ENCODE measurements at places on chromosomes 7 and 10.

- DNase-seq: no peak
These were observed 156.9 kb upstream of the C7orf33 start for GRCh38 chr7:148433521-148434180.

- DNase-seq: no peak
These were observed 31.3 kb downstream of the DNAJC9 start for GRCh38 chr10:73215749-73216148.

DNA sequence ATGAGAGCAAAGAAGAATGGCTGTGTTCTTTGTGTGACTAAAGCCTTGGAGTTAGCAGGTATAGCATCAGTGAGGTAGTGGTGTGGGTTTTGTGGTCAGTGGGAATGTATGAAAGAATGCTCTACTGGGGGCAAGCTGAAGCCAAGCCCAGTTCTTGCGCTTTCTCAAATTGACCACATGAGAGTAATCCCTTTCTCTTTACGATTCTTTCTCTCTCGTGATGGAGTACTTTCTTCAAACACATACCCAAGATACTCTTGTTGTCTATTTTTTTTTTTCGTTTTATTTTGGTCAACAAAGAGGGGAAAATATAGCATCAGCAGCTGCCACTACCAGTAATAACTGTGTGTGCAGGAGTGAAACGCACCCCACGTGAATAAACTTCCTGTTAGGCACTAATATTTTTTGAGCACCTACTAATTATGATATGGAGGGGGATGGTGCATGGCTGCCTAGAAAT lies 8.4 kb upstream of the PANK1 start:
- no peak for DNase-seq

GRCh38 chr7:151244196-151244840 lies 4.2 kb downstream of the SMARCD3 start:
- no peak for DNase-seq

- DNase-seq: no peak
These were observed 11.0 kb downstream of the RHBDD2 start for GRCh38 chr7:75889826-75890225.

GRCh38 chr7:25900877-25901276 lies 251.1 kb upstream of the NFE2L3 start:
- no peak for DNase-seq

DNA sequence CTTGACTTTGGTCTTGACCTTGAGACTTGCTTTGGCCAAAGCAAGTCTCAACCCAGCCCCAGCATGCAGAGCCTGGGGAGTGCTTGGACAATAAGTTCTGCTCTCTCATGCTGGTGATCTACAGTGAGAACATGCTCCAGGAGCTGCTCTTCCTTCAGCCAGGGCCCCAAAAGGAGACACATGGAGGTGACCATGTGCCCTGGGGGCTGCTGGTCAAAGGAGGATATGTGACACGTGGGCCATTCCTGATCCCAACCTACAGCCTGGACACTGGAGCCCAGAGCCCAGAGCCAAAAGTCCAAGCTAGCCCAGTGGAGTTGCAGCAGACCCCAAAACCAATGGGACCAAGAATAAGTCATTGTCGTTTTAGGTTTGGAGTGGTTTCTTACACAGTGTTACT lies 78.2 kb upstream of the CHST15 start:
- no peak for DNase-seq

DNA sequence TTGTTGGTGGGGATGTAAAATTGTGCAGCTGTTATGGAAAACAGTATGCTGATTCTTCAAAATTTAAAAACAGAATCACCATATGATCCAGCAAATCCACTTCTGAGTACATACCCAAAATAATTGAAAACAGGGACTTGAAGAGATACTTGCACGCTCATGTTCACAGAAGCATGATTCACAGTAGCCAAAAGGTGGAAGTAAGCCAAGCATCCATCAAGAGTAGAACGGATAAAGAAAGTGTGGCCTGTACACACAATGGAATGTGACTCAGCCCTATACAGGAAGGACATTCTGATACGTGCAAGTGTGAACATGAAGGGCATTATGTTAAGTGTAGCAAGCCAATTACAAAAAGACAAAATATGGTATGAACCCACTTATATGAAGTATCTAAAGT lies 696.7 kb upstream of the CELF2 start:
- no peak for DNase-seq

DNA sequence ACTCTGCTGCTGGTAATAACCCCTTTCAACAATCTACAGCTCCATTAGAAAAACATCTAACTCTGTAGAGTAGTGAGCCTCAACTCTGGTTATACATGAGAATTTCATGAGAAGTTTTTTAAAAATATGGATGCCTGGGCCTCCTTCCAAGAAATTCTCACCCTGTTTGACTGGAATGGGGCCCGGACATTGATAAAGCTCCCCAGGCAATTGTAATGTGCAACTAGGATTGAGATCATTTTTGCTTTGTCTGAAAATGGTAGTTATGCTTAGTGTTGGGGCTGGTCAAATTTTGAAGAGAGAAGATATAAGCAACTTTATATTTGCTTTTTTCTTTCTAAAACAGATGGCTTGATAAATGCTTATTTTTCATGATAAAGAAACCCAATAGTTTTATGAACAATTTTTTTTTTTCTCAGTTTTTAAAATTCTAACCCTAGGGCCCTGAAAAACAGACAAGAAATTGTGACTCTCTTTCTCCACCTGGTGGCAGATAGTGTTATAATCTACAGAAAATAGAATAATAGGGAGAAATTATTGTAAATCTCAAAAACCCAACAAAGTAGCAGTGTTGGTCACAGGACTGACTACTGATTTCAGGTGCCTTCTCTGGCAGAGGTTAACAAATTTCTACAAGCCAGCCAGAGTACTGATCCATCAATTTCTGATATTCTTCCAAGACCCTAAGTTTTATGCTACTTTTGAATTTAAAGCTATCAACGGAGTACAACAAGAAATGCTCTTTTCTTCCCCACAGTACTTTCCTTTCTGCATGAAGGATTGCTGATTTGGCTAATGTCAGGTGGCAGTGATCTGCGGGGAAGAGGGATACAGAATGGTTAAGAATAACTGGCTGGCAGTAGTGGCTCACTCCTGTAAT lies 174.8 kb downstream of the DKK1 start:
- DNase-seq: no peak

- DNase-seq: no peak
These were observed 106.1 kb downstream of the SND1 start for GRCh38 chr7:127758105-127758504.

GRCh38 chr7:13952921-13953320 lies 36.5 kb downstream of the ETV1 start:
- DNase-seq: no peak

DNA sequence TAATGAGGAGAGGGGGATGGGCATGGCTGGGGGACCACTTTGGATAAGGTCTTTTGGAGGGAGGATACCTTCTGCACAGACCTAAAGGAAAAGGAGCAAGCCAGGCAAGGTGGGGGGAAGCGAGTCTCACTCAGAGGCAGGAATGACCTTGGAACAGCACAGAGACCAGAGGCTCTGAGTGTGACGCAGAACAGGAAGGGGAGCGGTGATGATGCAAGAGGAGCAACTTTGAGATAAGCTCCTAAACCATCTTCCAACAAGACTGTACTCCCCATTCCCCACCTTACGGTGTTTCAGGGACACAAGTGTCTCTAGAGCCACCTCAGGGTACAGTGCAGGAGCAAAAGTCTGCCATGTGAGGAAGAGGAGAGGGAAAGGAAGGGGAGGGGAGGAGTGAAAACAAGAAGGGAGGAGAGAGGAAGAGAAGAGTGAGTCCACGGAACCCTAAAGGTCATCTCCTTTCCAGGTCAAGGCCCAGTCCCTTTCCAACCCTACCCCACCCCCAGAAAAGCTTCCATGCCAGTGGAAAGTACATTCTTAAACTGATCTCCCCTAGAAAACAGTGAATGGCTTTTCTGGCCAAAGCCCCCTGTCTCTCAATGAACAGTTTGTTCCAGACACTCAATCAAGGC lies 54.1 kb downstream of the JAZF1 start:
- no peak for DNase-seq

GRCh38 chr10:97861924-97862323 lies 12.3 kb downstream of the GOLGA7B start:
- no peak for DNase-seq

DNA sequence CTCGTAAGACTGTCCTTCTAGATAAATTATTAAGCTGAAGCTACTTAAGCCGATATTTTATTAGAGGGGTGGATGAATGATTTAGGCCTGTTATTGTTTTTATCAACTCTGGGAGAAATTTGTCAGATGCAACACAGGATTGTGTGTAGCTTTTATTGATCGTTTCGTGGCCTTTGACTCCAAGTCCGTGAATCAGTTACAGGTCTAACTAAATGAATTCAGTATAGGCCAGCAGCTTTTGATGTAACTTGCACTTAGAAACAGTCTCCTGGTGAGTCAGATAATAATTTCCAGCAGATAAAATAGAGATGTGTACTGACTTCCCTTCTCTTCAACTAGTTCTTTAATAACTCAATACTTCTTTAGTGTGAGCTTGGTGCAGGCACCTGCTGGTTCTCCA lies 341.7 kb upstream of the SMIM30 start:
- DNase-seq: no peak

- no peak for DNase-seq
These were observed 36.0 kb upstream of the ABLIM1 start for GRCh38 chr10:114694062-114694461.

GRCh38 chr7:157143788-157144187 lies 5.1 kb downstream of the UBE3C start:
- no peak for DNase-seq

GRCh38 chr7:50308203-50308531 lies 3.7 kb downstream of the IKZF1 start:
- no peak for DNase-seq

DNA sequence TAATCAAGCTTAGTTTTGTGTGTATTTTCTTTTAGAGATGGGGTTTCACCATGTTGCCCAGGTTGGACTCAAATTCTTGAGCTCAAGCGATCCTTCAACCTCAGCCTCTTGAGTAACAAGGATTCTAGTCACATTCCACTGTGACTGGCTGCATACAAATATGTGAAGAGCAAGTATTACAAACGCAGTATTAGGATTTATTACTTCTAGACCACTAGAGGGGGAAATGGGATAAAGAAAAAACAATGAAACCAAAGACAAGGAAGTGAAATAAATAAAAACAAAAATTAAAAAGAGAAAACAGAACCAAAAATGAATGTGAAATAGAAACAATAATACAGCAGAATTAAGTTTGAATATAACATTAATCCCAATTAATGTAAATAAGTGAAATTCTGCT lies 308.7 kb downstream of the ANKRD30A start:
- no peak for DNase-seq

- DNase-seq: no peak
These were observed 7.7 kb downstream of the GHRHR start for GRCh38 chr7:30971440-30971839.

GRCh38 chr7:14739168-14739840 lies 163.2 kb downstream of the DGKB start:
- no peak for DNase-seq

DNA sequence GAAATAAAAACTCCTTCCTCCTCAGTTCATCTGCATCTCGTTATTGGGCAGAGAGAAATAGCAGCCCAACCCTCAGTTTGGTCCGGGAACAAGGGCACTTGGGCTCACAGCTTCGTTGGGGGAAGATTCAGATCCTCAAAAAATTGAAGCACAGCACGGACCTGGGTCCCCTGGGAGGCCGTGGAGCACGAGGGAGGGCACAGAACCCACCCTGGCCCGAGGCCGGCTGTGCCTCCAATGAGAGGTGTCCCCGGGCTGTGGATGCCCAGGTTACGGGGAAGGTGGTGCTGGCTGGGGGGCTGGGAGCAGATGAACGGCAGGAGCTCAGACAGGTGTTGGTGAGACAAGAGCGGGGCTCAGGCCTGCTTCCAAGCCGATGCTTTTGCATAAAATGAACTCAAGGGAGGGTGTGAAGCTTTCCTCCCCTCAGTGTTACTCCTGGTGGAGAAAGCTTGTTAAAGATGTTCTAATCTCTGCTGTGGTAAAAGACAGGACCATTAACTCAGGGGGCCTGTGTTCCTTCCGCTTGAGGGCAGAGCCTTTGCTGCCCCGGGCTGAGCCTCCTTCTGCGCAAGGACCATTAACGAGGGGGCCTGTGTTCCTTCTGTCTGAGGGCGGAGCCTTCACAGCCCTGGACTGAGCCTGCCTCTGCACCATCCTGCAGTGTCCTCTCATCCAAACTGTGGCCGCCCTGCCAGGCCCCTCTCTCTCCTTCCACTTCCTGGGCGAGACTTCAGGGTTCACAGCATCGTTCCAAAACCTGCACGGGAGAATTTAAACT lies 302.2 kb downstream of the ADARB2 start:
- DNase-seq: no peak

- DNase-seq: no peak
These were observed 143.5 kb upstream of the ASAH2 start for GRCh38 chr10:50394832-50395231.

- no peak for DNase-seq
These were observed 60.7 kb upstream of the LAMB4 start for GRCh38 chr7:108190891-108191290.

DNA sequence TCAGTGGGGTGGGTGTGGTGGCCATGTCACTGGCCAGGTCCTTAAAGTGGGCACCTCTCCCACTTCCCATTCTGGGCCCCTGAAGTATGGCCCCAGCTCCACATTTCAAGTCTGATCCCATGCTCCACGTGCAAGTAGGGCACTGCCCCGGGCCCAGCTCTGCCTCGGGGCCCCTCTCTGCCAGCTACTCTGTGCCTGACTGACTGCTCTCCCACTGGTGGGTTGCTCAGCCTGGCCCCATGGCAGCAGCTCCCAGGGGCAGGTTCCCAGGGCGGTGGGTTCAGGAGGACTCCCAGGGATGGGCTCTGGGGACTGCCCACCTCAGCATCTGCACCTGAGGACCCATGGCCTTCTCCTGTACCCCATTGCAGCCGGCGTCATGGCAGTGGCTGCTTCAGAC lies 110.2 kb upstream of the FAM180A start:
- no peak for DNase-seq

DNA sequence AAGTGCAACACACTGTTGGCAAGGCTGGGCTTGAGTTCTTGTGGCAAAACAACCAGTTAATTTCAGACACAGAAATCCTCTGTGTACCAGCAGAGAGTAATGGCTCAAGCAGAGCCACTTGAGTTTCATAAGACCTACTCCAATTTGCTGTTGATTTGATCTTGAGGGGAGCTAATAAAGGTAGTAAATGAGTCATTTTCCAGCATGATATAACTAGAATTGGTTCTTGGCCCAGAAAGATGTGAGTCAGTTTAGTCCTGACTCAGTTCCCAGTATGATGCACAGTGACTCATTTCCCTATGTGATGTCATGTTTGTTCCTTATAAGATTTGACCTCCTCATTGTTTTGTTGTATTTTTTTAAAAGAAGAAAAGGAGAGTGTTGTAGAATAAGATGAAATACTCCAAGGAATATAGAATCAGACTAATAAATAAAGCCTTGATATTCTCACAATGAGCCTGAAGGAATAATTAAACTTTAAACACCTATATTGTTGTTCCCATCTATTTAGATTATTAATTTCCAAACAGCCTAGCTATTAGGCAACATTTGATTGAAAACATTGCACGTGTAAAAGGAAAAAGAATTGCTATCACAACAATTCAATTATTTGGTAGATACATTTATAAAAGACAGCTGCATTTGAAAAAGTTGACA lies 186.2 kb downstream of the REEP3 start:
- DNase-seq: peak; percentile 29

Measured in stimulated activated CD4-positive, alpha-beta T cell treated with anti-CD3 and anti-CD28 coated beads, Interleukin-2, amount 100 ng/mL, for 4 hours (primary cell).